Activated CD4-positive, alpha-beta T cell treated with anti-CD3 and anti-CD28 coated beads, Interleukin-2, amount 50 U/mL, for 4 hours (primary cell): ENCODE measurements at places on chromosomes 6 and 20.

- no peak for DNase-seq
These were observed 29.5 kb downstream of the MTHFD1L start for GRCh38 chr6:150894935-150895552.

DNA sequence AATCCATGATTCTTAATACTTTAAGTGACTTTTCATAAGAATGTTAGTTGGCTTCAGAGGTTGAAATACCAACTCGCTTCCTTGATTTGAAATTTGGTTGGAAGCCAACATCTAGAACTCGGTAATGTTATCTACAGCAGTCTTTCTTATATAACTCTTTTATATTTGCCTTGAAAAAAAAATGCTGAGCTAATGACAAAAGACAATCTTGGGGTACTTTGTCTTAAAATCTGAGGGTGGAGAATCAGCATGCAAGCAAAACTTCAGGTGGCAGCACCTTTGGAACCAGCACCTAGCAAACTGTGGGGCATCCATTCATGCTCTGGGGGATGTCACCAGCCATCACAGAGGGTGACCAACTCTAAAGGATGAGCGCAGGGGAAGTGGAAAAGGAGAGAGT lies 76.3 kb downstream of the PDE10A start:
- DNase-seq, result no peak

GRCh38 chr6:74199215-74199915 lies 503.4 kb downstream of the CD109 start:
- no peak for DNase-seq

GRCh38 chr6:34178357-34179105 lies 32.6 kb upstream of the GRM4 start:
- no peak for DNase-seq

GRCh38 chr6:95866732-95867131 lies 149.0 kb upstream of the FUT9 start:
- DNase-seq, result no peak

- no peak for DNase-seq
These were observed 336.5 kb downstream of the KIF16B start for GRCh38 chr20:16236589-16237241.

DNA sequence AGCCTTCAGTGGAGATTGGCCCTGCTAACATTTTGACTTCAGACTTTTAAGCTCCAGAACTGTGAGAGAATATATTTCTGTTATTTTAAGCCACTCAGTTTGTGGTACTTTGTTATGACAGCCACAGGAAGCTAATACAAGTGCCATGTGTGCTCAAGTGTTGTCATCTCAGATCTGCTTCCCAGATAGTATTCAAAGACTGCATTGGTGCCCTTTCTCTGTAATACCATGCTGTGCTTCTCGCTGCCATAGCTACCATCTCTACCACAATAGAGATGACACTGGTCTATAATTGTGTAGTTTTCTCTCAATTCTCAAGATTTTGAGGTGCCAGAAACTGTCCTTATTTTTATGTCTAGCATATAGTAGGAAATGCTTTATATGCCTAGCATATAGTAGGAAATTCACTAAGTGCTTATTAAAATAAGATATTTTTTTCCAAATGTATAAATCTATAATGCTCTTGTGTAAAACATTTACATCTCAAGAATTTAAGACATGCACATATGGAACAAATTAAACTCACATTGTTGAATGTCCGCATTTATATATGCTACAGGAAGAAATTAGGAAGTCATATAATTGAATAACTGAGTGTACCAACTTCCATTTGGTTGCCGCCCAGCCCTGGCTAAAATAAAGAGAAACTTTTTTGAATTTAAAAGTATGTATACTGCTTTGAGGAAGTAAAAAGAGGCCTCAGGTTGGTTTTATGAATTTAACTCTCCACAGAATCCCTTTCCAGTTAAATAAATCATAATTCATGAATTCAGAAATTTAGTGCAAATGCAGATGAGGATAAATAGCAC lies 77.6 kb downstream of the TPBG start:
- DNase-seq, result no peak

GRCh38 chr20:51265361-51265760 lies 242.5 kb upstream of the KCNG1 start:
- no peak for DNase-seq

DNA sequence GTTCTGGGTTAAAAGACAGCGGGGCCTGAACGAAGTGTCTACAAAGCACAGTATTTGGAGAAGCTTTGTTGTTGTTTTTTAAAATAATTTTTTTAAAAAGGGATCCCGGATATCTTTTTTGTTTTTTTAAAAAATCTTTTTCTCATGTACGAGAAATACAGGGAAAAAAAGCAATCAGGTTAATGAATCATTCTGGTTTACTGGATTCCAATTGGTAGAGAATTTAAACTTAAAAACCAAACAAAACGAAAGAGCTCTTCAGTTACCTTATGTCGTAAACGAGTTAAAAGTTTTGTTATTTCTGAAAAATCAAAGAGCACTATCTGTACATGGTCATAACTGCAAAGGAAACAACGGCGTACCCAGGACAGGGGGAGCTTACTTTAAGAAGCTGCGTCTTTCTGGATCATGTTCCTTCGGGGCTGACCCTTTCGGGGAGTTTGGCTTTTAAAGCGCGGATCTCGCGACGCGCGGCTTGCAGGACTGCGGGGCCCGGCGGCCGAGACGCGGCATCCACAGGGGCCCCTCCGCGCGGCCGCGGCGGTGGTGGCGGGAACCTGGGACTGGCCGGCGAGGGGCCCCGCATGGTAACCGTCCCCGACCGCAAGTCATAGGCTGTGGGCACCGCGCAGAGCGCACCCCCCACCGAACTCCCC lies 927 bp downstream of the IL20RA start:
- DNase-seq, result no peak

GRCh38 chr6:150200428-150201100 lies 57.7 kb downstream of the PPP1R14C start:
- DNase-seq, result no peak

- no peak for DNase-seq
These were observed 47.6 kb downstream of the RALGAPB start for GRCh38 chr20:38520261-38520660.
